HS-27A (cell line): ENCODE measurements at places on chromosomes 1 and 21.
A peak's percentile ranks its signal among the peaks of the same experiment; 100 is the strongest.

DNA sequence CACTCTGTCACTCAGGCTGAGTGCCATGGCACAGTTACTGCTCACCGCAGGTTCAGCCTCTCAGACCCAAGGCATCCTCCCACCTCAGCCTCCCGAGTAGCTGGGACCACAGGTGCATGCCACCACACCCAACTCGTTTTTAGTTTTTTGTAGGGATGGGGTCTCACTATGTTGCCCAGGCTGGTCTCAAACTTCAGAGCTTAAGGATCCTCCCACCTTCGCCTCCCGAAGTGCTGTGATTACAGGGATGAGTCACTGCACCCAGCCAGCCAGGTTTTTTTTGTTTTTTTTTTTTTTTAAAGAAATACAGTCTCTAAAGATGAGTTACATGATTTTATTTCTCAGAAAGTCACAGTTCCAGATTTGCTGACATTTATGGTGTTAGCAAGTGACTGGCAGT lies 29.0 kb downstream of the BACE2 start:
- DNase-seq: no peak

DNA sequence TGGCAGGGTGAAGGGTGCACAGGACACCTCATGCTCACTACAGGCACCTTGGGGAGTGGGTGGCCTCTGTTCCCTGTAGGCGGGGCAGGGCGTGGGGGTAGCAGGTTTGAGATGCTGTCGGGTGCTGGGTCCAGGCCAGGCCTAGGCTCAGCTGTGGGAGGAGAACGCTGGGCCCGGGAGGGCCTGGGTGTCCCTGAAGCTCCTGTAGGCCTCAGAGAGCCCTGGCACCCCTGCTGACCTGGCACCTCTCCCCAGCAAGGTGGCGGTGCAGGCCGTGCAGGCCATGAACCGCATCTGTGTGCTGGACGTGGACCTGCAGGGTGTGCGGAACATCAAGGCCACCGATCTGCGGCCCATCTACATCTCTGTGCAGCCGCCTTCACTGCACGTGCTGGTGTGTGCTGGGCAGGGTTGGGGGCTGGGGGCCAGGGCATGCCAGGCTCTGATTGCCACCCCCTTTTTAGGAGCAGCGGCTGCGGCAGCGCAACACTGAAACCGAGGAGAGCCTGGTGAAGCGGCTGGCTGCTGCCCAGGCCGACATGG lies 2.5 kb upstream of the GJC2 start:
- no peak for DNase-seq

DNA sequence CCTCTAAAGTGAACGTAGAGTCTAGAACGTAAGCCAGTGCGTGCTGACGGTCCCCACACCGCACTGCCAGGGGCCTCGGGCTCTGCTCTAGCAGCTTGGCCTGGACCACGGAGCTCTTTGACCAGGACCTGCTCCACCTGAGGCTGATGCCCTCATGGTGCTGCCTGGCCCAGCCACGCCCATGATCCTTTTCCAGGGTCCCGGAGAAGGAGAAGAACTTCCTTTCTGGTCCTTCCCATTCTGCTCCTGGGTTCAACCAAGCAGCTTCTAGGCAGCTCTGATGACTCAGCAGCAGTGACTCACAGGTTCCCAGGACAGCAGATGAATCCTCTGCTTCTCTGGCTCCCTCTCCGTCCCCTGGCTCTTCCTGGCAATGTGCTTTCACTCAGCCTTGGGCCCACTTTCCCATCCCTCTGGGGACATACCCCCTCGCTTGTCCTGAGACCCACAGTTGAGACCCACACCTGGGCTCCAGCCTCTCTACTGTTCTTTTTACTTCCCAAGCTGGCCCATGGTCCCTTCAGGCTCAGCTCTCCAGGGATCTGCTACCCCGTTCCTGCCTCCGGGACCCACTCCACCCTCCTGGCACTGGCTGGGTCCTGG lies 246.3 kb upstream of the RAB4A start:
- no peak for DNase-seq

GRCh38 chr1:145849356-145850160 lies 4.1 kb downstream of the NUDT17 start:
- DNase-seq: peak; percentile 70

- no peak for DNase-seq
Measured at GRCh38 chr1:68293122-68293521, 60.8 kb upstream of the WLS start.

- DNase-seq: no peak
Measured at GRCh38 chr1:224259986-224260385, 70.0 kb downstream of the NVL start.

- peak; percentile 89 for DNase-seq
Measured at GRCh38 chr1:9280015-9280860, 12.5 kb upstream of the SPSB1 start.

DNA sequence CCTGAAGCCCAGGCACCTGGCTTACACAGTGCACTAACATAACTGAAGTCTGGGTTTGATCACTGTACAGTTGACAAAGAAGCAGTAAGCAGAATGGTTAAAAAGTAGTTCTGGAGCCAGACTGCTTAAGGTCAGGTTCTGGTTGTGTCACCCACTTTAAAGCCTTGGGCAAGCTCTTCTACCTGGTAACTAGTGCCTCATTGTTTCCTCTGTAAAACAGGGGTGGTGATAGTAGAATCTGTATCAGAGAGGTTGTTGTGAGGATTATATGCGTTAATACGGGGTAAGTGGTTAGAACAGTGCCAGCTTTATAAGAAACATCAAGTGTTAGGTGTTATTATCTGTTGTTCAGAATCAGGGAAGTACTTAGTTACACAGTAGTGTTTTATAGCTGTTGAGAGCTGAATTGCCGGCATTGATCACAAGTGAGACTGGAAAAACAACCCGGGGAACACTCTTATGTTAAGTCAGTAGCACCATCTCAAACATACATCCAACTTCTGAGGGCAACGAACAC lies 3.7 kb downstream of the BACH1 start:
- no peak for DNase-seq

GRCh38 chr1:161307892-161308638 lies 1.7 kb downstream of the MPZ start:
- no peak for DNase-seq

- DNase-seq: no peak
Measured at GRCh38 chr1:204343802-204344201, 15.9 kb downstream of the PLEKHA6 start.

GRCh38 chr1:4515727-4516289 lies 138.6 kb upstream of the AJAP1 start:
- DNase-seq: no peak

DNA sequence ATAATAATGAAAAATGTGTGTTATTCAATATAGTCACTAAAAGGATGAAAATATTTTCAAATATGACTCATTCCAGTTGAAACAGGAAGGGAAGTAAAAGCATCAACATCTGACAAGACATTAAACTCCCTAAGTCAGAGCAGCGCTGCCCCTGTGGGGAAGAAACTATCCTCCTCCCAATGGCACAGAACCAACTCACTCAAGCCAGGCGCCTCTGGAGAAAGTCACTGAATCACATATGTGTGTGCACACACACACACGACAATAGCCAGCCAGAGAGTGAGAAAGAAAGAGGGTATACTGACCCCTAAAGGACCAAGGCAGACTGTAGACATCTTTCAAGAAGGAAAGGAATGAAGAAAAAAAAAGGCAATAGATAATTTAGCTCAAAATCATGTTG lies 126.9 kb downstream of the SETD4 start:
- DNase-seq: peak; percentile 68

DNA sequence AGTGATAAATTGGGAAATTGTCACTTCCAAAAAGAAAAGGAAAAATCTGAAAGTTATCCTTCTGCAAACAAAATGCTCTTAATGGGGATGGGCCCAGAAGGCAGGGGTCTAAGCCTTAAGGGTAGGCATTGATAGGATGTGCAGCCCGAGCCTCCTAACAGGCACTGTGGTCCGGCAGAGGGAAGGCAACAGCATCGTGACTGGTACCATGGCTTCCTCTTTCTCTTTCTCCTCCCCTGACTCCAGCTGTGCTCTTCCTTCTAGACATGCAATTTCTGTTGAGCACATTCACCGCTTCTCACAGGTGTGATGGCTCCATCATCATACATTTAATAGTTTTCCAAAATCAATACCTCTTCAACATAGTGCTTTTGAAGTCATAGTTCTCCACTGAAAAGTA lies 91.5 kb downstream of the SELENOF start:
- no peak for DNase-seq

GRCh38 chr1:58568271-58568860 lies 8.7 kb downstream of the TACSTD2 start:
- no peak for DNase-seq

- no peak for DNase-seq
Measured at GRCh38 chr1:219299420-219299819, 125.7 kb downstream of the LYPLAL1 start.

- no peak for DNase-seq
Measured at GRCh38 chr1:18419113-18419844, 61.5 kb upstream of the KLHDC7A start.

- DNase-seq: no peak
Measured at GRCh38 chr21:41583274-41583790, 75.4 kb upstream of the TMPRSS2 start.

GRCh38 chr1:64404202-64404601 lies 65.7 kb upstream of the CACHD1 start:
- DNase-seq: no peak

- no peak for DNase-seq
Measured at GRCh38 chr1:55309053-55309452, 93.9 kb upstream of the USP24 start.

GRCh38 chr1:32249831-32250525 lies 1.1 kb upstream of the LCK start:
- no peak for DNase-seq

- no peak for DNase-seq
Measured at GRCh38 chr1:99264201-99265021, at the start of gene PLPPR4. PLPPR4 (plus strand) TSS chr1:99264492; CDS start chr1:99264594, 102 bp downstream.

GRCh38 chr1:209626346-209627026 lies 25.7 kb downstream of the LAMB3 start:
- DNase-seq: no peak

DNA sequence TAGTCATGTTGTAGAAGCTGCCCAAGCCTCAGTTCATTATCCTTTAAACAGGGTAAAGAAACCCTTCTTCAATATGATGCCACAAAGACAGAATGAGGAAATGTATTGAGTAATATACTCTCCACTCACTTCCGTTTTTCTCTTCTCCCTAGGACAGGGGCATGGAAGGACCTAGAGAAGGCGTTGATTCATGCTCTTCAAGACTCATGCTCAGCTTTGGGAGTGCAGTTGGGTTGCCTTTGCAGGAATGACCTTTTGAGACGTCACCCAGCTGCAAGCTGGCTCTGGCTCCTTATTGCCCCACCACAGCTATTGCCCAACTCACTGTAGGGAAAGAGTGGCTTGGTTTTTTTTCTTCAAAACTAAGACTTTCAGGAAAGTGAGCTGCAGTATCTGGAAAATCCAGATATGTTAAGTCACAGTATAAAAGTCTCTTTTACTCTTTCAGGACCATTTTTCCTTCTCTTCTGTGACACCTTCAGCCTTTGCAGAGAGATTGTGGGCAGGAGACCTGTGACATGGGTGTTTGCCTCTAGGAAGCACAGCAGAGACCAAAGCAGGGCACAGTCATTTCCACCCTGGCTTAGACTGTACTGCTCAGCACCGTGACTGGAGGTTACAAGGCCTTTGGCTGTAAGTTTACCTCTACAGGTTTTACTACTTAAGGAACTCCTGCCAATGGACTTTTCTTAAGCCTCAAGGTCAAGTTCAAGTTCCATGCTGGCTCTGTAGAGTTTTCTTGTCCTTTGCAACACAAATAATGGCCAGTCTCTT lies 39.5 kb downstream of the XCL2 start:
- no peak for DNase-seq

DNA sequence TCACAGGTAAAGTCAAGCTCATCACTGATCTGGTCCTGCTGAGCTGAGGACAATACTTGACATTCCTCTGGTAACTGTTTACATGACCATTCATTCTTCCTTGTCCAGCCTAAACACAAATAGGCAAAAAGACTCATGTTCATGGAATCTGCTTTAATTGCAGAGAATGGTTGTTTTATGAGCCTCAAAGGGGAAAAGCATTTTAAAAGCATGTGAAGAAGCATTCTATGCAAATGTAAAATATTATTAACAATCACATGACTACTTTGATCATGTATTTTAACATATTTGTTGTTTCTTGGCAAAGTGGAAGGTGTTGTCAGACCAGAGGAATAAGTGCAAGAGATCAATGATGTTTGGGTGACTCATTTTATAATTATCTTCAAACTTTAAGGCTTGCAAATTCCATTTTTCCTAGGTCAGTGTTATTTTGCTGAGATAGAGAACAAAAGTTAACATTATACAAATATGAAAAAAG lies 133.7 kb downstream of the RUNX1 start:
- DNase-seq: no peak

DNA sequence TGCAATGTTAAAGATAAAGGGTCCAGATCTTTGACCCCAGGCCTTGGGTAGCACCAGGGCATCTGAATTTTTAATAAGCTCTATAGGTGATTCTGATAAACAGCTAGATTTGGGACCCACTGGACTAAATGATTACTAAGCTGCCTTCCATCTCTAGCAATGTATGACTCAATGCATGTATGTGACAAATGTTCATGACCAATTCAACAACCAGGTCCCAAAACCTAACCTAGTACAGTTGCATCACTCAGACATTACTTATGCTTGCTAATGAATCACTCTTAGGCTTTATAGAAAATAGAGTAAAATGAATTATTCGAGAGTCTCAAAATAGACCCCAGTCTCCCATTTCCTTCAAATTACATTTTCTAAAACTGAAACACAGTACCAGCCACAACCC lies 35.5 kb downstream of the RCAN1 start:
- DNase-seq: no peak
